ENCODE measurements at places on chromosomes 5 and 9. TPM values are rescaled to one million over a fixed set of nuclear protein-coding genes. Genes with fewer than 3 reads are reported as not detected.

- peaks cover 3% of the 10 kb centered on the region for H3K36me3 ChIP-seq
- no peaks in the 10 kb centered on the region for H3K27me3 ChIP-seq
- H3K4me1 ChIP-seq = peaks cover 46% of the 10 kb centered on the region
- peak overlapping the region; percentile 32 for H3K27ac ChIP-seq
Measured at GRCh38 chr5:143182901-143183820, 220.3 kb downstream of the NR3C1 start.

GRCh38 chr5:109935833-109936490 is 246.2 kb downstream of the MAN2A1 start:
- no peaks in the 10 kb centered on the region for H3K36me3 ChIP-seq
- H3K4me3 ChIP-seq = no peak overlapping the region
- no peaks in the 10 kb centered on the region for H3K4me1 ChIP-seq
- no peaks in the 10 kb centered on the region for H3K27me3 ChIP-seq

GRCh38 chr9:127634021-127634420 is 21.9 kb downstream of the STXBP1 start:
- no peaks in the 10 kb centered on the region for H3K27me3 ChIP-seq
- H3K4me3 ChIP-seq = no peak overlapping the region

DNA sequence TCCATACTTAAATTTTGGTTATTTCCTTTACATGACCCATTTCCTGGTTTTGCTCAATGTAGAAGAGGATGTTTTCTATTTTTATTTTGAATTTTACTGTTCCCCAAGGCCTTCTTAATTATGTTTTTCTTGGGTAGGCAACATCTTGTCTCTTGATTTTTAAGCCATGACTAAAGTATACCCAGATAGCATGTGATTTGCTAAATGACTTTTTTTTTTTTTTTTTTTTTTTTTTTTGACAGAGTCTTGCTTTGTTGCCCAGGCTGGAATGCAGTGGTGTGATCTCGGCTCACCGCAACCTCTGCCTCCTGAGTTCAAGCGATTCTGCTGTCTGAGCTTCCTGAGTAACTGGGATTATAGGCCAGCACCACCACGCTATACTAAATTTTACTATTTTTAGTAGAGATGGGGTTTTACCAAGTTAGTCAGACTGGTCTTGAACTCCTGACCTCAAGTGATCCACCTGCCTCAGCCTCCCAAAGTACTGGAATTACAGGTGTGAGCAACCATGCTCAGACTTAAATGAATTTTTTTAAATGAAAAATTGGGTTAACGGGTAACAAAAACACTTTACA is 198.6 kb upstream of the DAB2 start:
- H3K27ac ChIP-seq = no peak overlapping the region
- no peaks in the 10 kb centered on the region for H3K4me1 ChIP-seq
- H3K4me3 ChIP-seq = no peak overlapping the region
- H3K36me3 ChIP-seq = no peaks in the 10 kb centered on the region

- DNase-seq = no peak
- H3K4me1 ChIP-seq = no peaks in the 10 kb centered on the region
- no peaks in the 10 kb centered on the region for H3K36me3 ChIP-seq
- no peaks in the 10 kb centered on the region for H3K27me3 ChIP-seq
- no peak overlapping the region for H3K27ac ChIP-seq
Measured at GRCh38 chr9:90141723-90142122, 500.9 kb downstream of the DIRAS2 start.

DNA sequence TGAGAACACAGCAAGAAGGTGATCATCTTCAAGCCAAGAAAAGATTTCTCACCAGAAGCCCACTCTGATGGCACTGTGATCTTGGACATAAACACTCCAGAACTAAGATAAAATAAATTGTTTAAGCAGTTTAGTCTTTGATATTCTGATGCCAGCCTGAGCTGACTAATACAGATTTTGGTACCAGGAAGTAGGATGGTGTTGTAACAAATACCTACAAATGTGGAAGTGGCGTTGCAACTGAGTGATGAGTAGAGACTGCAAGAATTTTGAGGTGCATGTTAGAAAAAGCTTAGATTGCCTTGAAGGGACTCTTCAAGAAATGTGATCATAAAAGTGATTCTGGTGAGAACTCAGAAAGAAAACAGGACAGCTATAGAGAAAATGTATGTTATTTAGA is 592.4 kb upstream of the DAB2 start:
- no peaks in the 10 kb centered on the region for H3K27me3 ChIP-seq
- no peak overlapping the region for H3K4me3 ChIP-seq
- DNase-seq = no peak
- H3K4me1 ChIP-seq = no peaks in the 10 kb centered on the region
- no peaks in the 10 kb centered on the region for H3K36me3 ChIP-seq

DNA sequence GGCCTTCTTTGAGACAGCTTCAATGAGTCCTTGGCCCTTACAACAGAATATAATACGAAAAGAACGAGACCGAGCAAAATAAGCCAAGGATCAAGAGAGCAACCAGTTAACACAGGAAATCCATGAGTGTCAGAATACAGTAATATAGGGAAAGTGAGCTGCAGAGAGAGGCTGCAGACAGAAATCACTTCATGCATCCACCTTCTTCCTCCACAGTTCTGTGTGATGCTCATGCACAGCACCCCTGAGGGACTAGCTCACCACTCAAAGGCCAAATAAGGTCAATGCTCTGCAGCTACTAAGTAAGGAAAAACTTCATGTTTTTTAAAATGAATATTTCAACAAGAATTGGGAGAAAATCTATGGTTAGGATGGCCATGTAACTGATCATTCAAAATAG is 257.1 kb downstream of the MCTP1 start:
- H3K27me3 ChIP-seq = no peaks in the 10 kb centered on the region
- no peak for DNase-seq
- no peak overlapping the region for H3K4me3 ChIP-seq
- peaks cover 7% of the 10 kb centered on the region for H3K4me1 ChIP-seq
- H3K27ac ChIP-seq = no peak overlapping the region

GRCh38 chr5:65017636-65018035 is 248.9 kb downstream of the CWC27 start:
- H3K27ac ChIP-seq = no peak overlapping the region
- H3K4me1 ChIP-seq = no peaks in the 10 kb centered on the region
- no peaks in the 10 kb centered on the region for H3K36me3 ChIP-seq
- no peaks in the 10 kb centered on the region for H3K27me3 ChIP-seq

DNA sequence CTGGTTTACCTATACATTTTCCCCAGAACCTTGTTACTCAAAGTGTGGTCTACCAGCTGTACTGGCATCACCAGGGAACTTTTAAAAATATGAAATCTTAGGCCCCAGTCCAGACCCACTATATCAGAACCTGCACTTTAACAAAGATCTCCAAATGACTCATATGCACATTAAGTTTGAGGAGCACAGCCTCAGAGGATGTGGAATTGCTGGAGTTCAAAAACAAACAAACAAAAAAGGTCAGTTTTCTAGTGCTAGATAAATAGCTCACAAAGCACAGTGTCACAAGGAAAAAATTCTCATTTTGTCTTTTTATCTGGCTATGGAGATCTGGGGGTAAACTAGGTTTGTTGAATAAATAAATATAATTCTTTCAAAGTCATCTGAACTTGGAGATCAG is 68.9 kb upstream of the ANKRD55 start:
- no peak for DNase-seq
- H3K27me3 ChIP-seq = no peaks in the 10 kb centered on the region
- no peaks in the 10 kb centered on the region for H3K4me1 ChIP-seq
- no peaks in the 10 kb centered on the region for H3K36me3 ChIP-seq
- H3K4me3 ChIP-seq = no peak overlapping the region

- H3K27ac ChIP-seq = no peak overlapping the region
- H3K27me3 ChIP-seq = no peaks in the 10 kb centered on the region
- H3K4me3 ChIP-seq = no peak overlapping the region
- peaks cover 24% of the 10 kb centered on the region for H3K36me3 ChIP-seq
- peaks cover 67% of the 10 kb centered on the region for H3K4me1 ChIP-seq
Measured at GRCh38 chr5:68233075-68233474, 17.5 kb downstream of the PIK3R1 start.

DNA sequence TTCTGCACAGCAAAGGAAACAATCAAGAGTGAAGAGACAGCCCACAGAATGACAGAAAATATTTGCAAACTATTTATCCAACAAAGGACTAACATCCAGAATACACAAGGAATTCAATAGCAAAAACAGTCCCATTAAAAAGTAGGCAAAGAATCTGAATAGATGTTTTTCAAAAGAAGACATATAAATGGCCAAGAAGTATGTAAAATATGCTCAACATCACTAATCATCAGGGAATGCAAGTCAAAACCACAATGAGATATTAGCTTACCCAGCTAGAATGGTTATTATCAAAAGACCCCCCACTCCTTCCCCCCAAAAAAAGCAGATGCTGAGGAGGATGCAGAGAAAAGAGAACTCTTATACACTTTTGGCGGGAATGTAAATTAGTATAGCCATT is 13.4 kb upstream of the OR13C8 start:
- no peak for DNase-seq
- no peak overlapping the region for H3K27ac ChIP-seq
- no peaks in the 10 kb centered on the region for H3K27me3 ChIP-seq
- H3K4me3 ChIP-seq = no peak overlapping the region
- no peaks in the 10 kb centered on the region for H3K4me1 ChIP-seq
- H3K36me3 ChIP-seq = no peaks in the 10 kb centered on the region

The STRBP gene
- 23.7 TPM for total RNA-seq

The TAF11L10 gene
- not detected for total RNA-seq

The EHMT1 gene
- 73.5 TPM for total RNA-seq

The PPP6C gene
- 44.7 TPM for total RNA-seq

The BARHL1 gene
- total RNA-seq = not detected

All from lower lobe of right lung (tissue), 2 donors.